Activated naive CD8-positive, alpha-beta T cell treated with anti-CD3 and anti-CD28 coated beads, Interleukin-2, amount 50 U/mL, for 24 hours (primary cell): ENCODE measurements at places on chromosomes 16 and 17.

DNA sequence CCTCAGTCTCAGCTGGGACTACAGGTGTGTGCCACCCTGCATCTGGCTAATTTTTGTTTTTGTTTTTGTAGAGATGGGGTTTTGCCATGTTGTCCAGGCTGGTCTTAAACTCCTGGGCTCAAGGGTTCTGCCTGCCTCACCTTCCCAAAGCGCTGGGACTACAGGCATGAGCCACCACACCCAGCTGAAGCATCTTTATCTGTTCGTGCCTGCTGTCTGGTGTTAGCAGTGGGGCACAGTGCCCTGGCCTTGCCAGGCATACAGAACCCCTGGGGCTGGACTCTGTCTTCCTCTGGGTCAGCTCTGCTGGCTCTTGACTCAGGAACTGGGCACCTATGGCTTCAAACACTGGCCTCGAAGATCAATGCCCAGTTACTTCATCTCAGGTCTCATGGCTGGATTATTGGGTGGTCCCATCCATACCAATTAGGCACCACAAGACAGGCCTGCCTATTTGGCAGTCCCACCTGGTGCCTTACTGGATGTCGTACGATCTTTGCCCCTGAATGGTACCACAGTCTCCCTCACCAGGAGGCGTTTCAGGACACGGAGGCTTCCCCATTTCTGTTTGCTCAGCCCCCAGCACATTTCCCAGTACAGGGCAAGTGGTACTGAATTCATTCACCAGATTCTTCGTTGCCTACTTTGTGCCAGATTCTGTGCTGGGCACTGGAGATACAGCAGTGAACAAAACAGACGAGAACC, 99.3 kb downstream of the RAB11FIP4 start:
- H3K36me3 ChIP-seq = no peaks in the 10 kb centered on the region
- H3K27ac ChIP-seq = peak overlapping the region; percentile 39
- peaks cover 78% of the 10 kb centered on the region for H3K4me1 ChIP-seq
- H3K4me3 ChIP-seq = no peak overlapping the region
- DNase-seq = no peak

GRCh38 chr16:27991876-27992275, 71.6 kb downstream of the GSG1L start:
- no peak overlapping the region for H3K27ac ChIP-seq
- DNase-seq = no peak
- H3K36me3 ChIP-seq = no peaks in the 10 kb centered on the region
- no peak overlapping the region for H3K4me3 ChIP-seq
- peaks cover 12% of the 10 kb centered on the region for H3K4me1 ChIP-seq
- H3K27me3 ChIP-seq = no peaks in the 10 kb centered on the region

DNA sequence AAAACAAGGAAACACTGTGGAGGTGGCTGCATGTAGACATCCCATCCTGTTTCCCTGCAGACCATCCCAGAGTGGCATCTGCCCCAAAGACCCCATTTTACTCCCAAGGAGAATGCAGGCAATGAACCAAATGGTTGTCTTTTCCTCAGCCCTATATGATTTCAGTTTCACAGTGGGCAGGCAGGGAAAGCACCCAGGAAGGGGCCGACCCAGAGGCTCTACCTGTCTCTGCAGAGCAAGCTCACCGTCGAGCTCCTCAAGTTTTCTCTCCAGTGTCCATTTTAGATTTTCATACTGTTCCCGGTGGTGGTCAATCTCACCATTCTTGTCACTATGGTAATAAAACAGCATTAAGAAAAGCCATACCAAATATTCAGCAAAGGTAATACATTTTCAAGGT, 14.6 kb downstream of the CCDC57 start:
- no peak overlapping the region for H3K4me3 ChIP-seq
- no peak overlapping the region for H3K27ac ChIP-seq
- no peak for DNase-seq
- H3K4me1 ChIP-seq = peaks cover 48% of the 10 kb centered on the region
- H3K27me3 ChIP-seq = no peaks in the 10 kb centered on the region

DNA sequence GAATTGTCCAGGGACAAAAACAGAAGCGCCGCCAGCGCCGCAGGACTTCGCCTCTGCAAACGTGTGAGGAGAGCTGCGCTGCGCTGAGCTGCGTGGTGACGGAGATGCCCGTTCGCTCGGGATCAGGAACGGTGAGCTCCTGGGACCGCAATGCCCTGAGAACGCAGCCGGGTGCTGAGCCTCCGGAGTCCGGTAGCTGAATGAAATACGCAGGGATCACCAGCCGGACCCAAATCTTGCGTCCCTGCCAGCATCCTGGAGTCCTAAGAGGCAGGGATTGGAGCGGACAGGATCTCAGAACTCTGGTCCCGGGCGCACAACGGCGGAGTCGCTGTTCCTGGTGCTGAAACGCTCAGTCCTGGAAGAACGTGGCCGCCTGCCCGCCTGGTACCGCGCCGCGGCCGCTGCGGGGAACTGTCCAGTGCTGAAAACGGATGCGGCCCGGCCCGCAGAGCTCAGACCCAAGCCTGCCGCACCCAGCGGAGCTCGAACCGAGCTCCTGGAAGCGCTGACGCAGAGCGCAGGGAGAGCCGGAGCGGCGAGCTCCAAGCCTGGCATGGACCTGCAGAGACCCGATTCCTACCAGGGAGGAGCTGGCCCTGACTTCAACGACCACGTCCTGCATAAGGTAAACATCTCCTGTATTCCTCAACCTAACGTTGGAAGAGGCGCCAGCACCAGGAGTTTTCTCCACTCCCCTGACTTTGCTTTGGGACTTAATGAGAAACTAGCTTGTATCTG, 41.5 kb downstream of the CD300LF start:
- H3K27me3 ChIP-seq = peaks cover 63% of the 10 kb centered on the region
- no peak overlapping the region for H3K27ac ChIP-seq
- no peaks in the 10 kb centered on the region for H3K4me1 ChIP-seq
- H3K36me3 ChIP-seq = peaks cover 4% of the 10 kb centered on the region
- DNase-seq = peak; percentile 77

GRCh38 chr17:5249615-5250014, 15.0 kb upstream of the SCIMP start:
- H3K4me3 ChIP-seq = no peak overlapping the region
- peaks cover 13% of the 10 kb centered on the region for H3K4me1 ChIP-seq
- H3K27ac ChIP-seq = no peak overlapping the region
- DNase-seq = peak; percentile 61
- H3K36me3 ChIP-seq = no peaks in the 10 kb centered on the region
- H3K27me3 ChIP-seq = no peaks in the 10 kb centered on the region

GRCh38 chr17:68564415-68565111, 36.6 kb downstream of the FAM20A start:
- no peak overlapping the region for H3K4me3 ChIP-seq
- H3K27me3 ChIP-seq = peaks cover 5% of the 10 kb centered on the region
- no peaks in the 10 kb centered on the region for H3K4me1 ChIP-seq

DNA sequence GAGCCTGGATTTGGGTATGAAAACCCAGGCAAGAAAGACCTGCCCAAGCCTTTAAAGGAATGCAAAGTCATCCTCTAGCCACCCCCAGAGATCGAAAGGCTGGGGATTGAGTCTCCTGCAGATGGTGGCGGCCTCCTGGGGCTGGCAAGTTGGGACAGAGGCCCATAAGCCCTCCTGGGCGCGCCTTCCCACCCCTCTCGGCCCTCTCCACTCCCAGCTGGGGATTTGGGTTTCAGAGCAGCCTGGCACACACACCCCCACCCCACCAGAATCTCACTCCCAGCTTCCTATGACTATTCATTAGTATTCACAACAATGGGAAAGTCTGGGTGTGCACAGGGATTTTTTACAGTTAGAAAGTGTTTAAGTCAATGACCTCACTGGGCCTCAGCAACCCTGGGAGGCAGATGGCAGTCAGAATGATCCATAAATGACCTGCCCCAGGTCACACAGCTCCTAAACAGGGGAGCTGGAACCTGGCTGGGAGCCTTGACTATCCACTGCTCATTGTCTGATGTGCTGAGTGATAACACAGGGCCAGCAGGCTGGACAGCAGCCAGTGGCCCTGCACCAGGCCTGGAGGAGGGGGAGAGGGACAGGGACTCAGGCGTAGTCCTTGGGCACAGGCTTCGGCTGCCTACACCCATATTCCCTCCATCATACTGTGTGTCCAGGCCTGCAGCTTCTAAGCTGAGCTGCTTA, 12.1 kb downstream of the NHERF1 start:
- peaks cover 51% of the 10 kb centered on the region for H3K4me1 ChIP-seq
- no peak overlapping the region for H3K4me3 ChIP-seq
- peaks cover 4% of the 10 kb centered on the region for H3K36me3 ChIP-seq
- H3K27ac ChIP-seq = peak overlapping the region; percentile 17

DNA sequence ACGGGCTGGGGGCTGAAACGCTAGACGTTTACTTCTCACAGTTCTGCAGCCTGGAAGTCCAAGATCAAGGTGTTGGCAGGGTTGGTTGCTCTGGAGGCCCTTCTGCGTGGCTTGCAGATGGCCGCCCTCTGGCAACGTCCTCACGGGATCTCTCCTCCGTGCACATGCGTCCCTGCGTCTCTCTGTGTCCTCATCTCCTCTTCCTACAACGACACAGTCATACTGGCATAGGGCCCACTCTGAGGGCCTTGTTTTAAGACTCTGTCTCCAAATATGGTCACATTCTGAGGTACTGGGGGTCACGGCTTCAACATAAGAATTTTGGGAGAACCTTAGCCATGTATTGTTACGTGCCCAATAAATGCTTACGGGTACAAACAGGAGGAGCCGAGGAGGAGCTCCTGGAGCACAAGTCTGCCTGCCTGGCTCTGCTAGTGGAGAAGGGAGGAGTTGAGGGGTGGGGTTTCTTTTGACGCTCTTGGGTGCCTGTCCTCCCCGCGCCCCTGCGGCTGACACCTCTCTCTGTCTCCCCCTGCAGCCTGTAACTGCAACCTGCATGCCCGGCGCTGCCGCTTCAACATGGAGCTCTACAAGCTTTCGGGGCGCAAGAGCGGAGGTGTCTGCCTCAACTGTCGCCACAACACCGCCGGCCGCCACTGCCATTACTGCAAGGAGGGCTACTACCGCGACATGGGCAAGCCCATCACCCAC, 141.1 kb downstream of the NTN1 start:
- H3K4me1 ChIP-seq = no peaks in the 10 kb centered on the region
- H3K4me3 ChIP-seq = no peak overlapping the region
- no peak for DNase-seq

DNA sequence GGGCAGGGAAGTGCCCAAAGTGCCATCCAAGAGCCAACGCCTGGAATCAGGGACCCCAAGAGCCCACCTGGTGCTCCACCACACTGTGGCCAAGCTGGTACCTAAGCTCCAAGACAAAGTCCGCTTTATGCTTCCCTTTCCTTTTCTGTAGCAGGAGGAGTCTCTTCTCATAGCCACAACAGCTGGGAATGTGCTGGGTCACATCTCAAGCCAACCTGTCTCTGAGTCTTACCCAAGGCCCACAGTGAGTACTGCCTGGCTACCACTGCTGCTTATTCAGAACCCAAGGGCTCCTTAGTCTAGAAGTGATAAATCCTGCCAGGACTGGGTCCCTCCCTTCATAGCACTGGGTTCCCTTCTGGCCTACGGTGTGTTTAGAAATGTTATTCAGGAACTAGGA, 49.8 kb downstream of the ERCC4 start:
- H3K36me3 ChIP-seq = no peaks in the 10 kb centered on the region
- H3K27me3 ChIP-seq = peaks cover 27% of the 10 kb centered on the region
- H3K4me1 ChIP-seq = no peaks in the 10 kb centered on the region
- DNase-seq = no peak
- no peak overlapping the region for H3K4me3 ChIP-seq

- H3K36me3 ChIP-seq = peaks cover 35% of the 10 kb centered on the region
- peak; percentile 29 for DNase-seq
- peak overlapping the region; percentile 96 for H3K27ac ChIP-seq
- peaks cover 53% of the 10 kb centered on the region for H3K4me1 ChIP-seq
- H3K4me3 ChIP-seq = peak overlapping the region; percentile 95
- peaks cover 2% of the 10 kb centered on the region for H3K27me3 ChIP-seq
Observed at GRCh38 chr16:24729951-24730815, 732 bp downstream of the TNRC6A start.

GRCh38 chr17:37640015-37640414, 3.2 kb downstream of the DDX52 start:
- H3K27me3 ChIP-seq = peaks cover 12% of the 10 kb centered on the region
- peaks cover 43% of the 10 kb centered on the region for H3K4me1 ChIP-seq
- H3K27ac ChIP-seq = no peak overlapping the region
- no peak for DNase-seq
- peak overlapping the region; percentile 6 for H3K4me3 ChIP-seq

- peaks cover 9% of the 10 kb centered on the region for H3K36me3 ChIP-seq
- H3K4me1 ChIP-seq = no peaks in the 10 kb centered on the region
- no peak overlapping the region for H3K4me3 ChIP-seq
- no peaks in the 10 kb centered on the region for H3K27me3 ChIP-seq
- no peak overlapping the region for H3K27ac ChIP-seq
Observed at GRCh38 chr17:61175298-61176142, 224.1 kb upstream of the TBX2 start.

DNA sequence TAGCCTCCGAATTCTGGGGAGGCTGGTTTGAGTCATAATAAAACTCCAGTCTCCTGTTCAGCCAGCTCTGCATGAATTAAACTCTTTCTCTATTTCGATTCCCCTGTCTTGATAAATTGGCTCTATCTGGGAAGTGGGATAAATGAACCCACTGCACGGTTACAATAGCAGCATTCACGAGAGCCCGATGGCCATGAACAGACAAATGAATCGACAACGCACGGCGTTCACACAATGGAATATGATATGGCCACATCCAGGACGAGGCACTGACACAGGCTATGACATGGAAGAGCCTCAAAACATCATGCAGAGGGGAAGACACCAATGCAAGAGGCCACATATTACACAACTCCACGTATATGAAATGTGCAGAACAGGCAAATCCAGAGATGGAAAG, 5.6 kb upstream of the CARD14 start:
- H3K36me3 ChIP-seq = no peaks in the 10 kb centered on the region
- H3K4me3 ChIP-seq = no peak overlapping the region
- peaks cover 6% of the 10 kb centered on the region for H3K27me3 ChIP-seq
- no peak for DNase-seq

GRCh38 chr17:43418441-43419374, 19.9 kb downstream of the ARL4D start:
- H3K36me3 ChIP-seq = no peaks in the 10 kb centered on the region
- no peaks in the 10 kb centered on the region for H3K4me1 ChIP-seq
- no peak overlapping the region for H3K27ac ChIP-seq
- no peak for DNase-seq
- peaks cover 10% of the 10 kb centered on the region for H3K27me3 ChIP-seq

DNA sequence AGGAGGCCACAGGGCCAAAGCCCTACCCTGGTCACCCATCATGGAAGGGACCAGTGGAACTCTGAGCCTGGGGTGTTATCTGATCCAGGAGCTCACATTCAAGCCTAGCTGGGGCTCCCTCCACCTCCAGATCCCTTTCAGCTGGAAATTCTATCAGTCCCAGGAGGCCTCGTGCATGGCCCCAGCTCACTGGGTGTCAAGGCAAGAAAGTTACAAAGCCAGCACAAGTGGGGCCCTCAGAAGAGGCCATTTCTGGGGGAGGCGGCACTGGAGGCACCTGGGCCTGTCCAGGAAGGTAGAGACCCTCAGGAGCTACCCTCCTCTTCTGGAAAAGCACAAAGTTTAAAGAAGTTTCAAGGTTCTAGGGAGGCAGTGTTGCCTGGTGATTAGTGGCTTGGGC, 4.8 kb downstream of the CA7 start:
- H3K27me3 ChIP-seq = peaks cover 23% of the 10 kb centered on the region
- no peak for DNase-seq
- no peaks in the 10 kb centered on the region for H3K36me3 ChIP-seq
- no peak overlapping the region for H3K27ac ChIP-seq
- peaks cover 5% of the 10 kb centered on the region for H3K4me1 ChIP-seq

- peaks cover 70% of the 10 kb centered on the region for H3K36me3 ChIP-seq
- DNase-seq = no peak
- H3K27me3 ChIP-seq = peaks cover 7% of the 10 kb centered on the region
- peaks cover 32% of the 10 kb centered on the region for H3K4me1 ChIP-seq
Observed at GRCh38 chr17:5110816-5111215, 862 bp downstream of the ZNF232 start.

GRCh38 chr17:63653050-63653449, 30.8 kb downstream of the MAP3K3 start:
- peaks cover 5% of the 10 kb centered on the region for H3K4me1 ChIP-seq
- no peak overlapping the region for H3K4me3 ChIP-seq
- no peaks in the 10 kb centered on the region for H3K27me3 ChIP-seq
- H3K36me3 ChIP-seq = peaks cover 9% of the 10 kb centered on the region
